ENCODE measurements at places on chromosomes 1 and 21.

DNA sequence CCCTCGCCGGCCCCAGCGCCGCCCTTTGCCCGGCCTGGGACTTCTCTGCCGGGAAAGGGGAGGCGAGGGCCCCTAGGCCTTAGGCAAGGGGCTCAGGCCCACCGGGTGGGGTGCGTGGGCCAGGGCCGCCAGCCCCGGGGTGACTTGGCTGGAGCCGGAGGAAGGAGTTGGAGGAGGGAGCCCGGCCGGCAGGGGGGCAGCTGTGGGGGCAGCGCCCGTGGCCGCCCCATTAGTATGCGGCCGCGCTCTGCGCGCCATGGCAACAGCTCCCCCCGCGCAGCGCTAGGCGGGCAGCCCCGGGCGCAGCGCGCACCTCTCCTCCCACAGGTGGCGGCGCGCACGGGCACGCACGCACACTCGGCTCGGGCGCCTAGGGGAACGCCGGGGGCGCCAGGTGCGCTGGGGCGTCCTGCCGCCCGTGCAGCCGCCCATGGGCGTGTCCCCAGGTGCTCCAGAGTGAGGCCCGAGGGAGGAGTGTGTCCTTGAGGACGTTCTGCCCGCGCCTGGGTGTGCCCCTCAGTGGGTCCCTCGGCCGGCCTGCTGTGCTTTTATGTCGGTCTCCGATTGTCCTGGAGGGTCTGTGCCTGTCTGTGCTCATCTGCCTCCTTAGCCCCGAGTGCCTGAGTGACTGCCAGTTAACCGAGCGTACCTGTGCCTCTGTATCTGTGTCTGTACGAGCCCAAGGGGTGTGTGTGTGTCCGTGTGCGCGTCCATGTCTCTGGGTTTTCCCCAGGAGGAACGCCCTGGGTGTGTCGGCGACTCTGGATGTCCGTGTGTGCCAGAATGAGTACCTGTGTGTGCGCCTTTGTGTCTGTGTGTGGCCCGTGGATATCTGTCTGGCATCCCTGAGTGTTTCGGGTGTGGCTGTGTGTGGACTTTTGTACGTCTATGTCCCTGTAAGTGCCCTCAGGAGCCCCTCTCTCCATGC, 38.2 kb upstream of the WASF2 start:
- peak; percentile 54 for DNase-seq

DNA sequence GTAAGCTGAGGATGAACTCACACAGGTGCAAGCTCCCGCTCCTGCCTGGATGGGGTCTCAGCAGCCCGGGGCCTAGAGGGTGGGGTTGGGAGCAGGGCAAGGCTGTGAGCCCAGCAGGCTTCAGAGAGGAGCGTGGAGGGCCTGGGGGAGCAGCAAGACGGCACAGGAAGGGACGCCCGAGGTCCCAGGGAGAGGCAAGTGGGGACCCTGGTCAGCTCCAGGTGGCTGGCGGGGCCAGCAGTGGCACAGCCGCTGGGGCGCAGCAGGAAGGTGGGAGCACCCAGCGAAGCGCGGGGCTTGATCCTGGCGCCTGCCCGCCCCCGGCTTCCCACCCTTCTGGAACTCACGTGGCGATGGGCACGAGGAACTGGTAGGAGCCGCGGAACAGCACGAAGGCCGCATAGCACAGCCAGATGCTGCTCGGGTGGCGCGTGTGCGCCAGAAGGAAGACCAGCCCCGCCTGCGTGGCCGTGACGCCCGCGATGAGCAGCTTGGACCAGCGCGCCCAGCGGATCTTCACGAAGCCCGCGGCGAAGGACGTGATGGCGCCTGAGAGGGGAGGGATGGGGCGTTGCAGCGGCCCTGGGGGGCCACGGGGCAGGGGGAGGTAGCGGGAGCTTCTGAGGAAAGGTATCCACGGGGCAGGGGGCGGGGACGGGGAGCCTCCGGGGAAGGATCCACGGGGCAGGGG, 11.7 kb downstream of the SLC19A1 start:
- no peak for DNase-seq

GRCh38 chr1:35080171-35080854, 1.1 kb downstream of the ZMYM1 start:
- no peak for DNase-seq

DNA sequence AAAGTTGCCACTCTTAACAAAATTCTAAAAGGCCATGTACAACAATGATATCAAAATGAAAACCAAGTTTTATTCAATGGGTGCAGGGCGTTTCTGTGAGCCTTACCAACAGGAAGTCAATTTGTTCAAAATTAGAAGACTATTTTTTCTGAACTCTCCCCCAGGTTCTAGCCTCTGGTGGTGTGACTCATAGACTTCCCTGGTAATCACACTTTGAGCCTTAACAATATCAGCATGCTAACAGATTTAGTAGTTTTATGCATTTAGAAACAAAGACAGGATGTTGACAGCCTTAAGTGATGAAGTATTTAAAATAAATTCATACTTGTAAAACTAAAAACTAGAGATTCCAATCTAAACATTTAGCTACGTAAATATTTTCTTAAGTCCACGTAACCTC, 88.4 kb downstream of the LRRC8C start:
- DNase-seq: peak; percentile 62

DNA sequence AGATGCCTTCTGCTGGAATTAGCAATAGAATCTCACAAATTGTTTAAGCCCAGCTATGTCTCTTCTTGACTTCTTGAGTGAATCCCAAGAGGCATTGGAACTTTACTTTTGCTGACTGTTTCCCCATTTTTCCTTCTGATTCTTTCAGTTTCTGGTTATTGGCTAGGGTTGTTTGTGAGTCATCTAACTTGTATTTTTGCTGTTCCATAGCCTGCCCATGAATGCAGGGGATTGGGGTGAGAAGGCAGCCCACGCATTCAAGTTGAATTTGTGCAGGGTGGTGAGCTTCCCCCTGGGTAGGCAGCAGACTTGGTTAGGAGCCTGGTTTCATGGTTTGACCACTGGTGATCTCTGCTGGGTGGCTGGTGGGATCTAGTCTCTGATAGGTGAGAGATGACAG, 10.4 kb upstream of the KLF17 start:
- peak; percentile 61 for DNase-seq
